ENCODE measurements at places on chromosomes 16 and 17. TPM values are rescaled to one million over a fixed set of nuclear protein-coding genes. Genes with fewer than 3 reads are reported as not detected.

The FOXJ1 gene
- not detected for total RNA-seq

DNA sequence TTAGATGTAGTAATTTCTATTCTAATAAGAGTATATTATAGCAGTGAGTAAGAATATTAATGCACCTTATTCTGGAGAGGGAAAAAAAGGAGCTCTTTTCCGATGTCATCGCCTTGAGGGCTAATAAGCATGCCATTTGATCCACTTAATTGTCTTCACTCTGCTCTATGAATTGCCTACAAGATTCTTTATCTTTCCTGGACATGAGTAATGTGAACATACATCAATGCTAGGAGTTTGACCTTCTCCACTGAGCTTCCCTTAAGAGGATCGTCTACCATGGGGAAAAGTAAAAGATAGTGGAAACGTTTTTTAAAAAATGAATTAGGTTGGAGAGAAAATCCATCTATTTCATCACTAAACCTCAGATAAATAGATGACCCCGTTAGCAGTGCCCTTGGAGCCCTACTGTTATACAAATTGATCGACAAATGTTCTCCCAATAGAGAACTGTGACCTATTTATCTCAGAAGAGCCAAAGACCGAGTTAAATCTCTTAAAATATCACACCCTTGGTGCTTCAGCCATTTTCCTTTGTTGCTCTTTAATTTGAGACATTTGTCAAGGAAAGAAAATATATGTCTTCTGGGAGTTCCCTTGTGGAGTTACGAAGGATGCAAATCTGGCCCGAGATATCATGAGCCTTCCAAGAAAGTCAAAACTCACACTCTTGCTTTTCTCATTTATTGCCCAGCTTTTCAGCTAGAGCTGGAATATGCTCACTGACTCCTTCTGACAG lies 898.5 kb downstream of the KCNJ2 start:
- no peak for DNase-seq

The KRTAP4-9 gene
- total RNA-seq = not detected

DNA sequence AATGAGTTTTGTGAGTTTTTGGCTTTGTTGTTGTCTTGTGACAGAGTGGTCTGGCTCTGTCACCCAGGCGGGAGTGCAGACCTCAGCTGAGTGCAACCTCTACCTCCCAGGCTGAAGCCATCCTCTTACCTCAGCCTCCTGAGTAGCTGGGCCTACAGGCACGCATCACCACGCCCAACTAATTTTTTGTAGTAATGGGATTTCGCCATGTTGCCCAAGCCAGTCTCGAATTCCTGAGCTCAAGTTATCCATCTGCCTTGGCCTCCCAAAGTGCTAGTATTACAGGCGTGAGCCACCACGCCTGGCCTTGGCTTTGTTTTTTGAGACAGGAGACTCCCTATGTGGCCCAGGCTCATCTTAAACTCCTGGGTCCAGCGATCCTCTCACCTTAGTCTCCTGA lies 15.1 kb downstream of the CRK start:
- DNase-seq = no peak

- DNase-seq = no peak
Measured at GRCh38 chr17:77666881-77667395, 291.6 kb upstream of the TNRC6C start.

DNA sequence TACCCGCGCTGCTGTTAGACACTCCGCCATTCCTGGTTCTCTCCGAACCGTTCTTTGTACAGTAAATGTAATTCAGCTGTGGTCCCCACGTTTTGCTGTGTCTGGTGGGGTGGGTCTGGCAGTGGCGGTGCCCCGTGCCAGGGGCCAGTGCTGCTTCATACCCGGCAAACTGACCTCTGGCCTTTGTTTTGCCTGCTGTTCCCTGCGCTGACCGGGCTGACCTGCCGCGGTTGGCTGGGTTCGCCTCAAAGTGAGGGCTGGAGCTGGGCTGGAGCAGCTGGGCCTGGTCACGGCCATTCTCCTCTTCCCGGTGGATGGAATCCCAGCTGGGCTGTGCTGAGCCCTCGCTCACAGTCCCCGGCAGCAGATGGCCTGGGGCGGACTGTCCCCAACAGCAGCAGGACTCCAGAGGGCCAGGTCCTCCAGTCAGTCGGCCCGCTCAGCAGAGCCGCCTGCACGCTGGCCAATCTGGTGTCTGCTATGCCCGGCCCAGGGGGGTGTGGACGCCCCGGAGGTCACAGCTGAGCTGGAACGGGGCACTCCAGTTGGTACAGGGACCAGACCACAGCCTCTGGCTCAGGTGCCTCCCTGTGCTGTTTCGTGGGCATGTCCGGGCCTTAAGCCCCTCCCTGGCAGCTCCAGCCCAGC lies 1.5 kb upstream of the WFIKKN1 start:
- no peak for DNase-seq

DNA sequence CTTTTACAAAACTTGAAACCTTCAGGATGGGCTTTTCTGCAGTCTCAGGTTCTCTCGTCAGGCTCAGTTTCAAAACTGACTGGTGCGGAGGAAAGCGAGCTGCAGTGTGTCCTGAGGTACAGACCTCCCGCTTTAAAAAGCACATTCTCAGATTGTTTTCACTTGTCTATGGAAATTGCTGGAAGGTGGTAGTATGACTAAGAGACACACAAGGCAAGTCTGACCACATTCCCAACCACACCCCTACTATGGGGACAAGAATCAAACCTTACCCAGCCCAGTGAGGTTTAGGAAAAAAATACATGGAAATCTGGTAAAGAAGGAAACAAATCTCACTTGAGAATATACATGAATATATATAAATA lies 18.2 kb downstream of the SRP68 start:
- DNase-seq = peak; percentile 68

The ZG16B gene
- total RNA-seq = not detected

DNA sequence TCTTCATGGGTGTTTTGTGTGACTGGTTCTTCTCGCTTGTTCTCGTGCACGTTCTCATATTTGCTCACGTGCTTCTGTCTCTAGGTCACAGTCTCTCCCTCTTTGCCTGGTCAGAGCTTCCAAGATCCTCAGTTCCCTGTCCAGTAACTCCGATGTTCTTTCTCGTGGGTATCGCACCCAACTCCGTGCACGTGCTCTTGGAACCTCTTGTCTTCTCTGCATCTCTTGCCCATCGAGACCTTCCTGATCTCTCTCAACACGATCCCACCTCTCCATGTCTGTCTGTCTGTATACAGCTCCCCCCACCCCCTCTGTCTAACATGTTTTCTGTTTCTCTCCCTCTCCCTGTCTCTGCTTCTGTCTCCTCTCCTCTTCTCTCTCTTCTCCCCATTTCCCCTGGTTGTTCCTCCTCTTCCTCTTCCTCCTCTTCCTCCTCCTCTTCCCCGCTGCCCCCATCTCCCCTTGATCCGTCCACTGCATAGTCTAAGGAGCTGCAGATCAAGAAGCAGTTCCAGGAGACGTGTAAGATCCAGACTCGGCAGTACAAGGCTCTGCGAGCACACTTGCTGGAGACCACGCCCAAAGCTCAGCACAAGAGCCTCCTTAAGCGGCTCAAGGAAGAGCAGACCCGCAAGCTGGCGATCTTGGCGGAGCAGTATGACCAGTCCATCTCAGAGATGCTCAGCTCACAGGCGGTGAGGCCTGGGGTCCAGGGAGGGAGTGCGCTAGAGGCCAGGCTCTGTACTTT lies 6.1 kb downstream of the HIRIP3 start:
- DNase-seq = no peak

The SLC16A6 gene
- total RNA-seq = 0.33 TPM

The UNK gene
- 15.8 TPM for total RNA-seq

DNA sequence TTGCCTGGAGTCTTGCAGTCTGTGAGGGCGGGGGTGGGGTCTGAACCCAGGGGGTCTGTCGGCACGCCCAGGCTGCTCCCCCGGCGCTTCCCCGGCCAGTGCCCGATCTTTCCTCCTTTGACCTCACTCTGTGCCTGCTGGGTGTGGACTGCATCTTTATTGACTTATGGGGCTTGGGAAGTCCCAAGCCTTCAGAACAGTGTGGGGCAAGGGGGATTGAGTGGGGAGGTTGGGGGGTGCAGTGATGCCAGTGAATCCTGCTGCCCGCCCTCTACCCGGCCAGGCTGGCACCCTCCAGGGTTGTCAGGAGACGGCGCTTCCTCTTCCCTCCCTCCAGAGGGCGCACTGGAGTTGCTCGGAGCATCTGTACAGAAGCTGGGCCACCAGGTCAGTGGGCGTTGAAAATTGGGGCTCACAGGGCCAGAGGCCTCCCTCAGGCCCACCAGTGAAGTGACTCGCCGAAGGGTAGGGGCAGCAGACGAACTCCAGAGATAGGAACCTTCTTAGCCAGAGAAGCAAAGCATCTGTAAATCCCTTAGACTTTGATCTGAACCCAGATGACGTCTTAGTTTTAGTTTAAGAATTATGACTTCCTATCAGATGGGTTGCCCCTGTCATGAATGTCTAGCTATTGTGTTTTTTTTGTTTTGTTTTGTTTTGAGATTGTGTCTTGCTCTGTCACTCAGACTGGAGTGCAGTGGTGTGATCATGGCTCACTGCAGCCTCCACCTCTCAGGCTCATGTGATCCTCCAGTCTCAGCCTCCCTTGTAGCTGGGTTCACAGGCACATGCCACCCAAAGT lies 184.8 kb upstream of the CIBAR2 start:
- DNase-seq = no peak

The EME1 gene
- total RNA-seq = 0.17 TPM

- DNase-seq = no peak
Measured at GRCh38 chr16:74123195-74123594, 173.4 kb upstream of the PSMD7 start.

DNA sequence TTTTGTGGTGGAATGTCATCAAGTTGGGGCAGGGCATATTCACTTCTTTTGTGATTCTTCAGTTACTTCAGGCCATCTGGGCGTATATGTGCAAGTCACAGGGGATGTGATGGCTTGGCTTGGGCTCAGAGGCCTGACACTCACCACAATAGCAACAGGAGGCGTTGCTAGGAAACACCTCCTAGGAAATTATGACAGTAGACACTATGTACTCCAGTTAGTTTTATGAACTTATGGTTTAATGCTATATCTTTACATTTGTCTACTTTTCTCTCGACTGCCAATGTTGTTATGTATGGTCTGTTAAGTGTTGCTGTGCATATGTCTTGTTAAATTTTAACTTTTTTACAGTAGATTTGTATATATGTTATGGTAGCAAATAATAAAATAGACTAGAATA lies 788.7 kb upstream of the GOT2 start:
- no peak for DNase-seq

The KRTAP4-6 gene
- not detected for total RNA-seq

- DNase-seq = no peak
Measured at GRCh38 chr17:48930435-48930873, 14.2 kb downstream of the SNF8 start.

DNA sequence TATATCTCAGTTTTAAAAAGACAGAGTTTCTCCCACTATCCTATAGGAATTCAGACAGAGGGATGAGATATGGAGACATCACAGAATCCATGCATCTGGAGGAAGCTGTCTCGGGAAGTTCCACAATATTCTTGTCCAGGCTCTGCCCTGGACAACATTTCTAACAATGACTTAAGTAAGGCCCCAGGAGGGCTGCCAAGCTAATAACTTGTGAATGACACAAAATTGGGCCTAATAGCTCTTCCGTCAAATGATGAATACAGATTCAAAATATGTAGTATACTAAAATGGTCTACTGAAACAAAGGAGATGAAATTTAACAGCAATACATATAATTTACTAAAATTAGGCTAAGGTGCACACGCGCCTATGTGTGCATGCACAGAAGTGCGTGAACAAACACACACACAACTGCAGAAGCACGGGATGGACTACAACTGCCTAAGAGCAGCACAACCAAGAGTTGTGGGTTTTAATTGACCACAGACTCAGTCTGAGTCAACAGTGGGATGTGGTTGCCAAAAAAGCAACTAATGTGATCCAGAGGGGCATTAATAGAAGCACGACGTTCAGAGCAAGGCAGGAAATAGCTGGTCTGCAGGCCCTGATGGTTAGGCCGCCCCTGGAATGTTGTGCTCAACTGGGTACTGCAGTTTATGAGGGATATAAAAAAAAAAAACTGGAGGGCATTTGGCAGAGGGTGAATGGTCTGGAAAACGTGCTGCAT lies 26.3 kb upstream of the HS3ST2 start:
- DNase-seq = peak; percentile 86

DNA sequence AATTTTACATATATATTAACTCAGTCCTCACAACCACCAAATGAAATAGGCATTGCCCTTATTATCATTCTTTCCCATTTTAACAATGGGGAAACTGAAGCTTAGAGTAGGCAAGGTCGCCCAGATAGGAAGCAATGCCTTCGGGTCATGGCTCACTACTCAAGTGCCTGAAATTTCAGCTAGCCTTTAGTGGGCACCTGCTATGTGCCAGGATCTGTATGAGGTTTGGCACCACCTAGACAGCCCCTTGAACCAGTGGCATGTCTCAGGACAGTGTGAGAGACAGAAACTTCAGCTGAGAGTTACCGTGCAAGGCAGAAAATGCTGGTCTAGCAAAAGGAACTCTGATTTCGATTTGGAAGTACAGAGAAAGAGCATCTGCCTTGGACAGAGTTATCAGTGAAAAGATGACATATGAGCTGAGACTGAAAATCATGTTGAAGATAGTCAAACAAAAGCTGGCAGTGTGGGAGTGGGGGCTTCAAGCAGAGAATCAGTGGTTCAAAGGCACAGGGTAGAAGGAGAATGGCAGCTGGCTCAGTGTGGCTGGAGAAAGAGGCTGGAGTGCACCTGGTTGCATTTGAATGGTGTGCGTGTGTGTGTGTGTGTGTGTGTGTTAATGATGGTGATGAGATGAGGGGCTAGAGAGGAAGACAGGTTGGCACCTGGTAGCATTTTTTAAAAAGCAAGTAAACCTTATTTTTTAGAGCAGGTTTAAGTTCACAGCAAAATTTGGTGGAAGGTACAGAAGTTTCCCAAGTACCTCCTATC lies 29.1 kb downstream of the CDH13 start:
- no peak for DNase-seq

- no peak for DNase-seq
Measured at GRCh38 chr17:56815711-56816110, 18.0 kb downstream of the C17orf67 start.

Data from mammary epithelial cell (primary cell).